ENCODE measurements at places on chromosomes 2 and 18.

- DNase-seq, result peak; percentile 80
These were observed 13.2 kb downstream of the PRELID3A start for GRCh38 chr18:12420821-12421421.

- no peak for DNase-seq
These were observed 47.6 kb upstream of the IL1R1 start for GRCh38 chr2:102094917-102095316.

- no peak for DNase-seq
These were observed 161.1 kb downstream of the FAM210A start for GRCh38 chr18:13565228-13565627.

- DNase-seq, result peak; percentile 67
These were observed 41.8 kb downstream of the NCK2 start for GRCh38 chr2:105786231-105787230.

DNA sequence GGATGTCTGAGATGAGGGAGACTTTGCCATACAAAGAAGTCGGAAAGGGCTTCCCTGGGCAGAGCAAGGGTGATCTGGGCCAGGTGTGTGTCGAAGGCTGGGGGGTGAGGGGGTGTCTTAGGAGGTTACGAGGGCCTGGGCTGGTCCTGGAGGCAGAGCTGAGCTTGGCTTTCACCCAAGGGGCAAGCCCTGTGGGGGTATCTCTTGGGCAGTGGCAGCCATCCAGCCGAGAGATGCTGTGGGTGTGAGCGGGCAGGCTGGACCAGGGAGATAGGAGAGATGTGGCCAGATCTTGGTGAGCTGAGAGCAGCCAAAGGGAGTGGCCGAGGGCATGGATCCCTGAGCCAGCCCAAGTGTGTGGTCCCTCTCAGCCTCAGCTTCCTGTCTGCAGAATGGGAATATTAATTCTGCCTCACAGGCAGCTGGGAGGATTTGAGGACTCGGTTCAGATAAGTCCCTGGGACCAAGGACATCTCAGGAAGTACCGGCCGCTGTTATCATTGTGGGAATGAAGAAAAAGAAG is 33.0 kb downstream of the MAL start:
- DNase-seq, result no peak

- DNase-seq, result no peak
These were observed 127.9 kb upstream of the SEC11C start for GRCh38 chr18:59011786-59012185.

GRCh38 chr2:15031745-15032240 is 399.3 kb downstream of the LRATD1 start:
- no peak for DNase-seq

DNA sequence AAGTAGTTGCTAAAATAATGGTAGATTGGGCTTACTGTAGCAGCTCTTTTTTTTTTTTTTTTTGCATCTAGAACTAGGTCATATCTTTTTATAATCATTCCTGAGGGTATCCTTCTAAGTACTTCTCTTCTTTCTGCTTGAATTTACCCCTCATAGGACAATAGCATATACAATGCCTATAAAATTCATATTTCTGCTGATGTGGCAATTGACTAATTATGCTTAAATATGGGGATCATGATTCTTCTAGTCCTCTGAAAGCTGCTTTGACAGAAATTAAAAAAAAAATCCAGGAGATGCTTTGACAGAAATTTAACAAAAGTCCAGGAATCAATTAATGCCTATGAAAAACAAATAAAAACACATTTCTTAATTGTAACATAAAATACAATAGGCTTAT is 358.4 kb downstream of the CCDC85A start:
- no peak for DNase-seq

DNA sequence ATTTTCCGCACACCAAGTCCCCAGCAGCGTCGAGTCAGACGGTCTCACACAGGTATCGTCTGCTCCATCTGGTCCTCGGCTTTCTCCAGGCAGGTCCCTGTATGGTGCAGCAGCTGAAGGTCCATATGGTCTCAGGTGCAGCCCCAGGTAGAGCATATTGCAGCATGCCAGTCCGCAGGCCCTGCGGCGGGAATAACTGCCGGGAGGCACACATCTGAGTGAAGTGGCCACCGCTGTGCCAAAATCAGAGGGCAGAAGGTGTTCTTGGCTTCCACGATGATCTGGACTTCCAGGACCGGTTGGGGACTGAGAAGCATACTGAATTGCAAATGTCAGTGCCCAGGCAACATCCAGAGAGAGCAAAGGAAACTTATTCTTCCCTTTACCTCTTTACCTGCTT is 320.3 kb downstream of the RNF144A start:
- no peak for DNase-seq

DNA sequence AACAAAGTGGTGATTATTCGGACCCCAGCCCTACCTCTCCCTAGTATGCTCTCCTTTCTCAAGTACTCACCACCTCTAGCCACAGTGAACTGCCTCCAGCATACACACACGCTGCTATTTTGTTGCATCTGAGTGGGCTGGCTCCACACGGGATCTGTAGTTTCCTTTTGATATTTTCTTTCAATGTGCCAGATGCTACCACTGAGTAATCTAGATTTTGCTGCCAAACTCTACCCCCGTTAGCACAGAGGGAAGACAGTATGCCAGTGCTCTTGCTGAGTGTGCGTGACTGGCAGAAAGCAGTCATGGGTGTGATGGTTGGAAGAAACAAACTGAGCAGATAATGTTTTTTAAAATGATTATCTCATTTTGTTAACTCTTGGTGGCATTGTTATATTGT is 11.6 kb downstream of the CFLAR start:
- DNase-seq, result no peak

DNA sequence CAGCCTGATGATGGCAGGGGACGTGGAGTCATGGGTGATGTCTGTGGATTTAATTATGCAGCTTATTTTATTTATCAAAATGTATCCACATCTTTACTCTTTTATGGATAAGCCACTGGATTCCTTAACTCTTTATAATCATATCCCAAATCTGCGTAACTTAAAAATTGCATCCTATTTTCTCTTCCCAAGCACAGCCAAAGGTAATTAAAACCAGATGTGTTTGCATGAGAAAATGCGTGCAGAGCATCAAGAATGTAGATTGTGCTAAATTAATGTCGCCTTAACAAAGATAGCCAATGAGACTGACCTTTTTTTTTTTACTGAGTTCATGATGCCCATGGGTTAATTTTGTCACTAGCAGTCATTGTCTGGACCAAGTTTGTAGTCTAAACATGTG is 10.0 kb downstream of the SH3RF3 start:
- no peak for DNase-seq

DNA sequence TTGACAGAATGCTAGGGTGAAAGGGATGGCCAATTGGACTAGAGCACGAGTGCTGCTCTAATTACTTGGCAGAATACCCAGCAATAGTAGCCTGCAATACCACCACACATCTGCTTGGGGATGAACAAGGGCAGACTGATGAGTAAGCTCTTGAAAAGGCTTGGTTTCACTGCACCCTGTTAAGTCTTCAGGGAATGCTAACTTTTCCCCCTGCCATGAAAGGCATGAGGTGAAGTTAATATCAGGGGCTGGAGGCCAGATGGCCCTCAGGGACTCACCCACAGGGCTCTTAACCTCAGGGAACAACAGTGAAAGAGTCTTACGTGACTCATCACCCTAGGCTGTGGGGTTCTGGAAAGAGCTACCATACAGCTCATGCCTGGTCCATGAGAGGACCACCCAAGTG is 51.7 kb upstream of the MYL1 start:
- DNase-seq, result no peak

GRCh38 chr2:186263673-186264250 is 222.3 kb upstream of the ZC3H15 start:
- no peak for DNase-seq

DNA sequence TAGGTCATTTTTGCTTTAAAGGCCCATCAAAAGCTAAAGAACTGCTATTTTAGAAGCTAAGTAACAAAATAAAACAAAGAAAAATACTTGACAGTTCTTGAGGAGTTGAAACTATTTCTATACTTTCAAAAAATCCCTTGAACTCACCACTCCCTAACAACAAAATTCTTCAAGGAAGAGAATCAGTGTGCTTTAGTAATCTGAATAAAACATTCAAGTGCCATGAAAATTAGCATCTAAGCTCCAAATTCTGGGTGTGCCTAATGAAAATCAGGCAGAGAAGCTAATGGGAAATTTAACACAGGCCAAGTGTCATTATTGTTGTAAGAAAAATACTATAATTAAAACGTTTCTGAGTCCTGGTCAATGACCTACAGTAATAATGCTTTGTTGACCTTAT is 456.3 kb downstream of the ZEB2 start:
- no peak for DNase-seq

DNA sequence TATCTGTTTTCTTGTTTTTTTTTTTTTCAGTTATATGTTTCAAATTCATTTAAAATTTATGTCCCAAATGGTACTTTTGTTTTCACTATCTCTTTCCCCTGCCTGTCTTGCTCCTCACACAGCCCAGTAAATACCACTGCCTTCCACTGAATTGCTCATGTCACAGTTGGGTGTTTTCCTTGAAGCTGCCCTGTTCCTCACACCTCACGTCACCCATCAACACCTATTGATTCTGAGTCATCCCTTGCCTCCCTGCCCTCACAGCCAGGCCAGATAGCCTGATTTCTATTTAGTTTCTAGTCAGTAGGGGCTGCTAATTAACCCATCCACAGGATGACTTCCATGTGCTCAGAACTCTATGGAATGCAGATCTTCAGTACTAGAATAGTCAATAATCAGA is 25.3 kb downstream of the FSHR start:
- DNase-seq, result no peak

DNA sequence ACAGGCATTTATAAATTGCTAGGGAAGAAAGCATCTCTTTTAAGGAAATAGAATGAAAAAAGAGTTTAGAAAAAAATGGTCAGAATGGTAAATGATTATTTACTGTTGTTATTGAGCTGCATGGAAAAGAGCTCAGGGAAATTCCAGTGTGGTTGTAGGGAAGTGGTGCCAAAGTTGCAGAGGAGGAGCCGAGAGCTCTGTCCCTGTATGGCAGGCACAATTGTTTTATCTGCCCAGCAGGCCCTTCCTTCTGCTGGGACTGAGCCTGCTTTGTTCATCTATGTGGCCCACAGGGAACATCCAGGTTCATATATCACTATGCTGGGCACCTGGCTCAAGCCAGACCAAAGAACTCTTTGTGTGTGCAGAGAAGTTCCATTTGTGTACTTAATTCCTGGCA is 80.8 kb upstream of the AGAP1 start:
- no peak for DNase-seq

DNA sequence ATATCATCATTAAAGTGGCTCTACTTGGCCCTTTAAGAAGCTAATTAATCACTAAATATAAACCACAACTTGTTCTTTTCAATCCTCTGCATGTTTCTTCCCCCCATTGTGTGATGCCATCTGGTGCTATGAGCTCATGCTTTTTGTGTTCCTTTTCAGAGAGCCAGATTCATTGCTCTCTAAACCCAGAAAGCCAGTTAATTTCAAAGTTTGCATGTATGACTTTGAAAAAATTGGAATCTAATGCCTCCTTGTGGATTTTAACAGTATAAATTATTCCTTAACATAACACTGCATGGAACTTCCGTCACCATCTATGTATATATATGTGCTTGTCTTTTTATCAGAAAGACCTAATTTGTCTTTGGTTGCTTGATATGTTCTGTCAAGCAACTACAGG is 31.1 kb downstream of the TMEM178A start:
- DNase-seq, result no peak

DNA sequence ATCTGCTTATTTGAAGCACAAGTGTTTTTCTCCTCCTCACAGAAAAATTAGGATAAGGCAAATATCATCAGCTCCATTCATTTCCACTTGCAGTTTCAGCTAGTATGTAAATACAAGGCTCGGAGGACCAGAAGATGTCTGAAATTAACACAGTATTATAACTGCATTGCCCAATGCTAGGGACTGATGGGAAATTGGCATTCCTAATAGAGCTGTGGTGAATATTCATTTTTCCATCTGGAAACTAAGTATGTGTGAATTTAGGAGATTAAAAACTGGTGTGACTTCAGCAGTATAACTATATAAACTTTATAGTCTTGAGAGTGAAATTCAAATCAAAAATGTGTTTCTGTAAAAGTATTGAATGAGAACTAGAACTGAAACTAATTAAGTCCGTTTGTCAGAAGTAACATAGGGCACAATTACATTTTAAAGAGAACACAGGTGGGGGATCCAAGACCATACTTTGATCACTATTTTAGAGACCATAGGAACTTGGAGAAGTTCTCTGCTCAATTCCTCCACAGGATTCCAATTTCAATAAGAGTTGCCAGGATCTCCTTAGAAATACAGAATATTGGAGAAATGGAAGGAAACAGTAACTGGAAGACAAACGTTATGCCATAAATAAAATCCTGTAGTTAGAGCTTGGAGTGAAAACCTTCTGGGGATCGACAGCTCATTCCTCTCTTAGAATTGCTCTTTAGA is 12.1 kb upstream of the ITGA6 start:
- no peak for DNase-seq

DNA sequence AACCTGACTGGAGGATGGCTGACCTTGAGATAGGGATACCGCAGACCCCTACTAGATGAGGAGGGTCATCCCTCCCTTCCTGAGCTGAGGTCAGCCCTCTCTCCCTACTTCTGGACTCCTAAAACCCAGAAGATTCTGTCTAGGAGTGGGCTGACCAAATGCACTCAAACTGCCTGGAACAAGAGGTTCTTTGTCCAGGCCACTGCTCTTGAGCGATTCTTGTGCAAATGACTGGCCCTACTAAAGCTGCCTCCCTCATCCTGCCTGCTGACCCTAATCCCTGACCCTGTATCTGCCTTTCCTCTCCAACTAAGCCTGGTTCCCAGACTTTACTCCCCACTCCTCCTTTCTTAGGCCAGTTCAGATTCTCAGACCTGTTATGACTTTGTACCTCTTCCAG is 56.2 kb downstream of the EFR3B start:
- DNase-seq, result no peak

DNA sequence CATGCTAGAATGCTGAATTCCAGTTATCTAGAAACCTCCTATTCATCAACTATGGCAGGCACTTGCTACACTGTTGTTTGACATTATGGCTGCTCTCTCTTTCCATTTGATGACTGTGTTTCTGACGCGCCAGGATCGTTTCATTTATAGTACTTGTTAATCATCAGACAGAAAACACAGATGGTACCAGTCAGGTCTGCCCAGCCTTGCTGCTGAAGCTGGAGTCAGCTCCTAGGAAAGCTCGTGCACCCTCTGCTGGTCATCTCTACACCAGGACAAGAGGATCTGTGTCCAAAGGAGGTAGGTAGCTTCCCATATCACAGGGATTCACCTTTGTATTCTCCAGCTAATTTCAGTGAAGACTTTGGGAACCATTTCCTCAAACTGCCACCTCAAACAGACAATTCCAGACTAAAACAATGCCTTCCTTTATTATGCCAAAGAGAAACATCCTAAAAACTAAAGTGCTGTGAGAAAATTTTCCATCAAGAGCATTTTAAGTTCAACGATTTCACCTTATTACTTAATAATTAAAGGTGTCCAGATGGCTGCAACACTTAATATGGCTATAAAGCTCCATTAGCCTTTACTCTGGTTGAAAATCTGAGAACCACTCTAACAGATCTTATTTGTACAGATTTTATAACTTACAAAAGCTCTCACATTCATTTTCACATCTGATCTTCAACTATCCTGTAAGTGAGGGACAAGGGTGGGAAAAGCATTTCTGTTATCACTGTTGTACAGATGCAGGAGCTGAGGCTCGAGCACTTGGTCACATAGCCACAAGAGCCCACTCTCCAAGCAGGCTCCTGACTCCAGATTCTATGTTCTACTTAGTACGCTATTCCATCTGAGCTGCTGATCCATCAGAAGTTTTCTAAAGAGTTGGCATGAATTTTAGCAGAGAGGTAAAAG is 17.5 kb downstream of the METTL8 start:
- DNase-seq, result peak; percentile 45

Data from GF-D8 (cell line).